ENCODE measurements at places on chromosomes 3 and 15.
A peak's percentile ranks its signal among the peaks of the same experiment; 100 is the strongest.

DNA sequence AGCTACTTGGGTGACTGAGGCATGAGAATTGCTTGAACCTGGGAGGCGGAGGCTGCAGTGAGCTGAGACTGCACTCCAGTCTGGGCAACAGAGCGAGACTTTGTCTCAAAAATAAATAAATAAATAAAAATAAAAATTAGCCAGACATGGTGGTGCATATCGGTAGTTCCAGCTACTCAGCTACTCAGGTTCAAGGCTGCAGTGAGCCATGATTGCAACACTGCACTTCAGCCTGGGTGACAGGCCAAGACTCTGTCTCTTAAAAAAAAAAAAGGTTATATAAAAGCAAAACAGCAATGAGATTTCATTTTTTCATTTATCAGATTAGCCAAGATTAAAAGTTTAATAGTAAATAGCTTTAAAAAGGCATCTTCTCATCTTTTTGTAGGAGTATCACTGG lies 2.9 kb downstream of the TGM4 start:
- DNase-seq: no peak

DNA sequence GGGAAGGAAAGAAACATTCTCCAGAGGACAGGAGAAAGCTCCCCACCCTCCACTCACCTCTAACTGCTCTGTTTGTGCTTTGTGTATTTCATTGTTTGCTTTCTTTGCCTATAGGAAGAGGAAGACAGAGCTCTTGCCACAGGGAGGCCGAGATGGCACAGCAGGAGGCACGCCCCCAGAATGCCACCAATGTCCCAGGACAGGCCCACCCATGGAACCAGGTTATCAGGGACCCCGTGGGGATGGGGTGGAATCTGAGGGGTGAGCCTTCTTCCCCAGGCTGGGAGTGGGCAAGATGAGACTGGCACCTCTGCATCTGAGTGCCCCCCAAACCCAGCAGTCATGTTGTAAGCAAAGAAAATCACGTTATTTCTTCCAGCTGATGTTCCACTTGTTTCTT lies 155.8 kb downstream of the TBC1D2B start:
- no peak for DNase-seq

GRCh38 chr3:27095553-27096222 lies 273.5 kb downstream of the NEK10 start:
- peak; percentile 28 for DNase-seq

DNA sequence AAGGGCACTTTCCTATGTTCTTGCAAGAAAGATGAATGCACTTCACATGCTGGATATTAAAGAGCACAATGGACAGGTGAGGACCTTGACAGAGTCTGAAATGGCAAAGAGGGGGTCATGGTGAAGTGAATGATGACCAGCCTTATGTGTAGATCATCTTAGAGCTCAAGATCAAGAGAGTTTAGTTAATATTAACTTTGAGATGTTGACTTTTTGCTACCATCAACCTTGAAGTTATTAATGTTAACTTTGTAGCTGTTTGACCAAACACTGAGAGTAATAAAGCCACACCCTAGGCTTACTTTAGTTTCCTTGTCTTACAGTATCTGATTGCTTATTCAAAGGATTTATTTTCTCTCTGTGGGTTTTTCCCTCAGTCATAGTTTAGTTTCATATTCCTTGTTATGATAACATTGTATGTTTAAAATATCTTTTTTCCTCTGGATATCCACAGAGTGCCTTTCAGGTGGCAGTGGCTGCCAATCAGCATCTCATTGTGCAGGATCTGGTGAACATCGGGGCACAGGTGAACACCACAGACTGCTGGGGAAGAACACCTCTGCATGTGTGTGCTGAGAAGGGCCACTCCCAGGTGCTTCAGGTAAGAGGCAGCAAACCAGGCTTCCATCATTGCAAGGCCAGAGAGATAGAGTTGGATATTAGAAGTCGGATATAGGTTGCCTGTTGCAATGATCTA lies 5.4 kb downstream of the NFKBIZ start:
- no peak for DNase-seq

DNA sequence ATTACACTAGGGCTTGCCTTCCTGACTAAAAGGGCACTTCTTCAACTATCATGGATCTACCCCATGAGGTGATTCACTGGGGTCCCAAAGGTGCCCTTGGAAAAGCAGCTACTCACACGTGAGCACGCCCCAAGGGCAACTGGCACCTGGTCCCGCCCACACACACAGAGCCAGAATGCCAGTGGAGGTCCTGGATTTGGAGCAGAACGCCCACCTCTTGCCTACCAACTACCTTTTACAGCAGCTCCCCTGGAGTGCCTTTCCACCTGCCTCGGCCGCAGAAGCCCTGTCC lies 1.8 kb upstream of the CTDSPL start:
- no peak for DNase-seq

DNA sequence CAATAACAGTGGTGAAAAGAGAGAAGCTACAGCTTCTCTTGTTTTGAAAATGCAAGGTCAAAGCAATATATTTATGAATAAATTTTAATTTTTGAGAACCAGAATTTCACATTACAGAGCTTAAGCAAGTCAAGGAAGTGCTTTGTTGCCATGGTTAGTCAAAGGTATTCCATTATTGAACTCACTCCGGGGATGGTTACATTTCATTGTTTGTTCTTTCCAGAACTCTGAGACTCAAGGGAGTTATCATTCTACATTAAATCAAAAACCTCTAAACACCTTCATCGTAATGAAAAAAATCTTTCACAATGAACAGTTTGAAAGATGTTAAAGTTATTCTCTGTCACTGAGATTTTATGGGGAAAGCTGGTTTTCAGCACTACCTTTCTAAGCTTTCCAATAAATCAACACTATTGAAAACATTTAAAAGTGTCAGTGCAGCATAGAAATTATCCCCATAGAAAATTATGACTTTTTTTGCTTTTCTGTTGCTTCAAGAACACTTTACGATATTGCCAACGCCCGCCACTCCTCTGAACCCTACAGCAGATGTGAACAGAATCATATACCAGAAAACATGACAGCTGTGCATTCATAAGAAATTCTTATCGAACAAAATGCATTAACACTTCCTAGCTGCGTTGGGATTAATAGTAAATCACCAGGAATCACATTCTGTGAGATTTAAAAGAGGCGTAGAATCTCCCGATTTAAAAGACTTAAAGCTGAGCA lies 83.0 kb downstream of the OTOL1 start:
- DNase-seq: no peak

- no peak for DNase-seq
Observed at GRCh38 chr3:135056084-135056730, 261.1 kb downstream of the EPHB1 start.

Data from RPMI8226 (cell line).